HS-5 (cell line): ENCODE measurements at places on chromosomes 13 and 19.

DNA sequence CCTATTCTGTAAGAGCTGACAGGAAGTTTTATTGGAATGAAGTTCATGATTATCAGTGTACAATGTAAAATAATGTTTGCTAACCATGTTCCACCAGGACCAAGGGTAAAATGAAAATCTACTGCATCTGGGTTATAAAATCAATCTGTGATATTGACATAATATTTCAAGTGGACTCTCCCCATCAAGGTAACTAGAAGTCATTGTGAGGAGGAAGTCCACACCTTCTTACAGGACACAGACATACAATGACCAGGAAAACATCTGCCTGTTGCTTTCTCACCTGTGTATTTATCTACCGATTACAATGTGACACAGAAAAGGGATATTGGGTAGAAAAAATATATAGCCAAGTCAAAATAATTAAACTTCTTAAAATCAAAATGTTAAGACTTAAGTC lies 140.7 kb upstream of the RFC3 start:
- no peak for DNase-seq

DNA sequence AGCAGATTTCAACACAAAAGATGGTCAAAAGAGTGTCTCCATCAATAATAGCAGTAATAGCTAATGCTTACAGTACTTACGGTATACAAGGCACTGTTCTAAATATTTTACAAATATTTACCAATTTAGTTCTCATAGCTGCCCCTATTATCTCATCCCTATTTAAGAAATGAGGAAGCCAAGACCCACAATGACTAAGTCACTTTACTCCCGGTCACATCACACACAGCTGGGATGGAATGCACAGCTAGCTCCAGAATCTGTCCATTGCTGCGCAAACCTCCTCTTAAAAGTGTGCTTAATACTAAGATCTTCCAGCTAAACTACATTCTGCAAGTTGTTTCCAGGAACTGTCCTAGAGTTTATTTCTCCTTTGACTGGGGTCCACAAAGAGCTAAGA lies 63.4 kb downstream of the RAP2A start:
- no peak for DNase-seq

GRCh38 chr13:99436686-99437416 lies 64.4 kb upstream of the TM9SF2 start:
- peak; percentile 38 for DNase-seq

DNA sequence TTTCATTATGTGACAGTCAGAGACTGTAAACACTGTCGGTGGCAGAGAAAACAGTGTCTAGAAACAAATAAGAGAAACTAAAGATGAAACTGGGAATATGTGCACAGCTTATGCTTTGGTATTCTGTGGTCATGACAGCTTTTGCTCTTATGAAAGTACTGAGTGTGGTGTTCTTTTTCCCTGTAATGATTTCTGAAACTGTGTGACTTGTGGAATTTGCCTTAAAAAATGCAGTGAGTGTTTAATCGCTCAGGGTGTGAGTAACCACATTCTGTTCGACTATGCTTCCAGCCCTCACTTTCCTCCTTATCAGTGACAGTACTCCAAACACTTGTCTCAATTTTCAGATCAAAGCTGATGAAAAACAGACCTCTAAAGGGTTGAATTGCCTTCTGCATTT lies 66.9 kb upstream of the DIAPH3 start:
- no peak for DNase-seq

GRCh38 chr19:17617807-17618192 lies 62.4 kb downstream of the COLGALT1 start:
- DNase-seq = no peak
